Mucosa of gallbladder (tissue), 1 donor: ENCODE measurements at places on chromosomes 11 and 22.

GRCh38 chr22:22235558-22235957 lies 9.0 kb upstream of the VPREB1 start:
- DNase-seq, result peak; percentile 19

GRCh38 chr11:39571081-39571480 lies 1888.4 kb downstream of the LRRC4C start:
- no peak for DNase-seq

DNA sequence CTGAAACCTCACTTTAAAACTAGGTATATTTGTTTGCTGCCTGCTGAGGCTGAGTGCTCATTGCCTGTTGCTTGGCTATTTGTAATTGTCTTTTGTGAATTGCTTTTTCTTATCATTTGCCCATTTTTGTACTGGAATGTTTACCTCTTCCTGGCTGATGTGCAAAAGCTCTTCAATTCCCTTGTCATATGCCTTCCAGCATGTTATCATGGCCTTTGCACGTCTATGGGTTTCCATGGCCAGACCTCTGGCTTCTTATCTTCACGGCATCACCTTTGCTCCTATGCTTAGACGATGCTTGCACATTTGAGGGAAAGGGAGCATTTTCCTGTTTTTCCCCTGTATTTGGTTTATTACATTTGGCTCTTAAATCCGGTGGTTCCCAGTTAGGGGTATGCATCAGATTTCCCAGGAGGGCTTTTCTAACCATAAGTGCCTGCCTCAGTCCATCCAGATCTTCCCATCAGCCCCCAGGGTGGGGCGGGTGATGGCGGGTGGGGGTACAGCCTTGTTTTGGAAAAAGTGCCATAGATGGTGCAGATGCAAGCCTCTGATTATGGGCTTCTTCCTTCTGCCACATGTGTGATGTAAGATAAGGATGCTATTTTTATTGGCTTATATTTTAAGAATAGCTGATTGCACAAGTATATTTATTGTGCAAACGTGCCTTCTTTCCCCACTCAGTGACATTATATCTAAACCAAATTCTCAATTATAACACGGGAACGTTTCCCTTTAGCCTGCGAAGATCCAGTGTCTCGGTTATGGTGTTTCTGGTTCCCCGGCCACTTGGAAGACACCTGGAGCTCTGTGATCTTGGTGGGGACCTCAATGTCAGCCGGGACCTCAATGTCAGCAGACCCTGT lies 70.6 kb upstream of the SEPTIN5 start:
- DNase-seq, result no peak

DNA sequence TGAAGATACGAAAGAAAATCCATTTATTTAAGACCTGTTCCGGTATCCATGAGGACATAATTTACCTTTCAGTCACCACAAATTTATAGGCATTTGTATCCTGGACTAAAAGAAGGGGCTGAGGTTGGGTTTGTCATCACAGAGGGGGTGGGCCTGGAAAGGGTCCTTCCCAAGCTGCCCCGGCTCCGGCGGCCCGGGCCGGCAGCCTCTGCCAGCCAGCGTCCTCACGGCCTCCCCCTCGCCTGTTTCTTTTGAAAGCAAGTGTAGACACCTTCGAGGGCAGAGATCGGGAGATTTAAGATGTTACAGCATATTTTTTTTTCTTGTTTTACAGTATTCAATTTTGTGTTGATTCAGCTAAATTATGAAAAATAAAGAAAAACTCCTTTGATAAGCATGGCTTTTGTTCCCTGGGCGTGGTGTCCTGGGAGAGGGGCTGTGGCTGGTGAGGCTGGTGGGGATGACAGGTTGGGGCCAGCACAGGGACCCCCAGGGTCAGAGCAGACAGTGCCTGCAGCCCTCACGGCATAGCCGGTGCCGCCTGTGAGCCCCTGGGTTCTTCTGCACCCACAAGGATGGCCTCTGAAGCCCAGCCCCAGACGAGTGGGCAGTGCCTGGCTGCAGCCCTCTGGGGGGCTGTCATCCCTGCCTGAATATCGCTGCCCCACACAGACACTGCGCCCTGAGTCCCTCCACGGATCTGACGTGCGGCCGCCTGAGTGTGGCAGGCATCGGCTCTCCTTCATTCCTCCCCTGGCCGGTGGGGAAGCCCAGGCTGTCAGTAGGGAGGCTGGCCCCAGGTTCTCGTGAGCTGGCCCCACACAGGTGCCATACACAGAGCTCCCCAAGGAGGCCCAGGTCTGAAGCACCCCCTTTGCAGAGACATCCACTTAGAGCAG lies 1075.9 kb downstream of the BRD1 start:
- no peak for DNase-seq
